ENCODE measurements at places on chromosomes 4 and X. TPM values are rescaled to one million over a fixed set of nuclear protein-coding genes. Genes with fewer than 3 reads are reported as not detected.

DNA sequence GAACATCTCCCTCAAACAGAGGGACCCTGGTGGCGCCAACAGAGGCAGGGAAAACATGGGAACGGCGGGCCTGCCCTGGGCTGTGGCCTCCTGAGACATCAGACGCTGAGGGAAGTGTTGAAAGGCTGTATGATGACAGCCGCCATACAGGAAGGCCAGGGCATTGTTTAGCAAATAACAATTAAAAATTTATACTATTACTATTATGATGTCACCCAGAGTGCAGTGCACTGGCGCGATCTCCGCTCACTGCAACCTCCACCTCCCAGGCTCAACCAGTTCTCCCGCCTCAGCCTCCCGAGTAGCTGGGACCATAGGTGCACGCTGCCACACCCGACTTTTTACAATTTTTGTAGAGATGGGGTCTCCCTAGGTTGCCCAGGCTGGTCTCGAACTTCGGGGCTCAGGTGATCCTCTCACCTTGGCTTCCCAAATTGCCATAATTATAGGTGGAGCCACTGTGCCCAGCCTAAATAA is 54.6 kb downstream of the CPZ start:
- DNase-seq = no peak

Gene DRD5
- not detected for total RNA-seq

DNA sequence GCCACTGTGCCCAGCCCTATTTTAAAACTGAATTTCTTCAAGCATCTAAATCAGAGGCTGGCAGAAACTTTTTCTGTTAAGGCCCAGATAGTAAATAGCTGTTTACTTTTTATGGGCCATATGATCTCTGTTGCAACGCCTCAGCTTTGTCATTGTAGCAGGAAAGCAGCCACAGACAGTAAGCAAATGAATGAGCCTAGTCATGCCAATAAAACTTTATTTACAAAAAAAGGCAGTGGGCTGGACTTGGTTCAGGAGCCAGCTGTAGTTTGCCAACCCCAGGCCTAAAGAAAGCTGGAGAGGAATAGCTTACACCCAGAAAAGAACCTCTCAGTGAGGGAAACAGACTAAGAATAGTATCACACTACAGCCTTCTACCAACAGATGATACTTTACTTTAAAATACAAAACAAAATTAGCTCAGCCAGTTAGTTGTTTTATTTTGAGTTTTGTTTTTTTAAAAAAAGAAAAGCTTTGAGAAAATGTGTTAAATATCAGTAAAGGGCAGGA is 25.5 kb downstream of the CHST7 start:
- DNase-seq = no peak

GRCh38 chr4:99635601-99636000 is 22.0 kb downstream of the C4orf54 start:
- DNase-seq = no peak

DNA sequence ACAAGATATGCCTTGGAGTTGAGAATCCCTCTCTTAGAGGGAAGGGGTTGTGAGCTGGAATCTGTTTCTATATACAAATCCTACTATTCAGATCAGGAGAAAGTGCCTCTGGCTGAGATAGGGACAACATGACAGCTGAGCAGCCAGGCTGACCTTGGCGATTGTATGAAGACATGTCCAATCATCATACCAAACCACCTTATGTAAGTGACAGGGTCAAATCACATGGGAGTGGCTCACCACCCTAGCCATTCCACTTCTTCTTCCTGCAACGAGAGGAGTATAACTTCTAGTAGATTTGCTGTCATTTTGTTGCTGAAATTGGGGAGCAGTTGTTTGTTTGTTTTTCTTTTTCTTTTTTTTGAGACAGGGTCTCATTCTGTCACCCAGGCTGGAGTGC is 48.3 kb upstream of the TMEM150C start:
- no peak for DNase-seq

Gene PAGE5
- not detected for total RNA-seq

GRCh38 chrX:101415180-101416145 is 7.4 kb downstream of the HNRNPH2 start:
- DNase-seq = peak; percentile 51

GRCh38 chr4:11297201-11297600 is 131.5 kb downstream of the HS3ST1 start:
- no peak for DNase-seq

- DNase-seq = no peak
Measured at GRCh38 chr4:54904953-54905352, 220.4 kb downstream of the KDR start.

GRCh38 chr4:183182873-183183725 is 84.0 kb downstream of the WWC2 start:
- DNase-seq = no peak

DNA sequence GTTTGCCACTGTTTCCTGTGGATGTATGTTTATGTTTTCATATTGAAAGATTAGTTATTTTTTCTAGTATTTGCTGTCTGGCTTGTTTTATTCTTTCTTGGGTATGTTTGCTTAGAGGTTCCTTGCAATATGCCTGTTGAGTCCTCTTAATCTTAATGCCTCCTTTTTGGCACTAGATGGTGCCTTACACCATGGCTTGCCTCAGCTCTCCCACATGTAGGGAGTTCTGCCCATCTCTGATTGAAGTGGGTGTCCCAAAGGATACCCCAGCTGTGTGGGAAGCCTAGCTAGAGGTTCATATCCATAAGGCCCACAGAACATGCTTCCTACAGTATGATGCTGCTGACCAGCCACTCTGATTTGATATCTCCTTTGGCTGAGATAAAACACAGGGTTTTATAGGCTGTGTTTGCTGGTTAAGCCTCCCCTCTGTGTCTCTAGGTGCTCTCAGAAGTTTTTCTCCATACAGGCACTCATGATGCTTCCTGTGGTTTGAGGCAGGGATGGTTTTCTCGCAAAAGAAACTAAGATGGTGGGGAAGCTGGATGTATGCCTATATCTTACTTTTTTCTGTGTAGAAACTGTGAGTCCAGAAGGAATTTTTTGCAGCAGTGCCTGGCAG is 162.4 kb downstream of the ASB9 start:
- no peak for DNase-seq

Gene DMP1
- total RNA-seq = not detected
